Cerebellar nuclear complex (tissue), 1 donor: ENCODE measurements at places on chromosomes 13 and 19.

GRCh38 chr13:44591316-44591715, 15.2 kb upstream of the TSC22D1 start:
- DNase-seq = no peak

- DNase-seq = no peak
These were observed 11.4 kb downstream of the NDFIP2 start for GRCh38 chr13:79492313-79492798.

GRCh38 chr13:94154367-94154766, 325.1 kb downstream of the DCT start:
- no peak for DNase-seq

DNA sequence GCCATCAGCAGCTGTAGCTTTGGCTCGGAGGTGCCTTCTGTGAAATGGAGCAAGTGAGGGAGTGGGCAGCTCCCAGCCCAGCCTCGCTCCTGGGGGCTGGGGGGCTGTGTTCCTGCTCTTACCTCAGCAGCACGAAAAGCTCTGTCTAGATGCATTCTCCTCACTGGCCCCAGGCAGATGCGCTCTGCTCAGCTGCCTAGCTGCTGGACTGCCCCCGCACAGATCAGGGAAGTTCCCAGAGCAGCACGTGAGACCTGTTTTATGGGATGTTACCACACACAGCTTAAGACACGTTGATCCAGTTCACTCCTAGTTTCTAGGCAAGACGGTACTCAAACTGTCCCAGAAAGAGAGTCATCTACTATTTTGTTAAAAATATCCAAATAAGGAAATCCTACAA, 13.6 kb downstream of the LCP1 start:
- no peak for DNase-seq

DNA sequence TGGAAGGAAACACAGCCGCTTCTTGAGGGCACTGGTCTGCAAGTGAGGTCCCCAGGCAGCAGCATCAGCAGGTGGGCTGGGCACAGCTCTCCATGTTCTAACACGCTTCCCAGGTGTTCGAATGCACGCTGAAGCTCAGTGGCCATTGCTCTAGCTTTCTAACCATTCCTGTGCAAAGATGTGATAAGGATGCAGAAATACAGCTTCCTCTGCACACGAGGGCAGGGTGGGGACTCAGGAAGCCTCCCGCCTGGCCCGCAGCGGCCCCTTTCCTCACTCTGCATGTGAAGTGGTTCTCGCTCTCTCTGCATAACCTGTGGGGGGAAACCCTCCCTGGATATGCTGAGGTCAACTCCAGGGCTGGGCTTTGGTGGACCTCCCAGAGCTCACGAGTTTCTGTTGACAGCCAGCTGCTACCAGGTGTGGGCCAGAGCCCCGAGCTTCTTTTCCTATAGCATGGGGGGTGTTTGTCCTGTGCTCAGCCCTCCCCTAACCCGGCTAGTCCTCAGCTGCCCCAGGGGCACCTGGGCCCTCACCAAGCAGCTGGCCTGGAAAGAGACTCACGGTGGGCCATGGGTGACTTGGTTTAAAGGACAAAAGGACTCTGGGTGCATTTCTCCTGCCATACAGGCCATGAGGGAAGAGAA, 168.2 kb downstream of the TEX29 start:
- DNase-seq = no peak

- no peak for DNase-seq
These were observed 34.3 kb downstream of the NAA16 start for GRCh38 chr13:41345165-41345913.

DNA sequence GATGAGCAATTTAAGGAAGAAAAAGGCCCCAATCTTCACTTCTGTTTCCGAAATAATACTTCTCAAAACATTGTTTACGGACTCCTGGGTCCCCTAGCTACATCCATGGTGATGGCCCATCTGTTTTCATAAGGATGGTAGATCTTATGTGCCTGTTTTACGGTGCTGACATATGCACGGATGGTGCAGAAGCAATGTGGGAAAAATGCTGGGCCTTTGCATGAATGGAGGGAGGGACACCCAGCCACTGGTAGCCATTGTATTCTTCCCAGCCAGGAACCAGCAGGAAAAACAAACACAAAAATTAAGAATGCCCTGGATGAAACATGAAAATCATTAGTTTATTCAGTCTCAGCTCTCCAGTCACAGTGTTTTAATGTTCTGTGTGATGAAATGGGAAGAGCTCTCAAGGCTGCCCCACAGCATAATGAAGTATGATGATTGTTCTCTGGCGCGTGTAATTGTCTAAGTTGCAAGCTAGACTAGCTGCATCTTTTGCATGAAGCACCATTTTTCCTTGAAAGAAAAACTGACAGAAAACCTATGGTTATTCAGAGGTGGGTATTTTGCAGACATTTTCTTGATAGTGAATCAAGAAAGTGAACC, 1201.1 kb upstream of the SLC10A2 start:
- DNase-seq = no peak

DNA sequence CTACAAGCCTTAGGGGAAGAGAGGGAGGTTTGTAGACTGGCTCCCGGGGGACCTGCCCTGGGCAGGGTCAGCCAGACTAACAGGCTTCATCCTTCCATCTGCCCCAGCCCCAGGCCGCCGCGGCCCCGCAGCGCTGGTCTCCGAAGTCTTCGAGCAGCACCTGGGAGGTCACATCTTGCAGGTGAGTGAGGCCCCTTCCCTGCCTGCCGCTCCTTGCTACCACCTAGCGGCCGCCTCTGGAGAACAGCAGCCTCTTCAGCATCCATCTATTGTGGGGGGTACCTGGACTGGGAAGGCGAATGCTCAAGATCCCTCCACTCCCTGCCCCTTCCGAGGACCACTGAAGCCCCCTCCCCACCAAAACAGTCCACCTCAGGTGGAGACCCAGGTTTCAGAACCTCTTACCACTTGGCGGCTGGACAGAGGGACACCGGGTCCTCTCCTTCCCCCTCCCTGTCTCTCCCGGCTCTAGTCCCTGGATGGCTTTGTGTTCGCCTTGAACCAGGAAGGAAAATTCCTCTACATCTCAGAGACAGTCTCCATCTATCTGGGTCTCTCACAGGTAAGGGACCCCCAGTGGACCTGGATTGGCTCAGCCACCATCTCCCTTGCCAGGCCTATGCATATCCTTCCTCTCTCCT, 12.7 kb downstream of the NPAS1 start:
- peak; percentile 30 for DNase-seq

DNA sequence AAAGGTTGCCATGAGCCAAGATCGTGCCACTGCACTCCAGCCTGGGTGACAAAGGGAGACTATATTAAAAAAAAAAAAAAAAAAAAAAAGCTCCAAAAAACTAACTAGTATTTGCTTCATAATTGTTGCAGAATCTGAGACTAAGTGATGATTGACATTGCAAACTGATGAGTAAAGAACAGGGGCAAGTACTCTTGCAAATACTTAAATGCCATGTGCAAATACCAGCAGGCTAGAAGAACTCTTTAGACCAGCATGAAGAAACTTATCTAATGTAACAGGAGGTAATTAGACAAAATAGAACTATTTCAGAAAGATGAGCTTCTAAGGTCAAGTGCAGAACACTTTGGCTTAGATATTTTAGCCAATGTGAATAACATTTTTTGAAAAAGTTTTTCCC, 1368.1 kb downstream of the EFNB2 start:
- DNase-seq = no peak

DNA sequence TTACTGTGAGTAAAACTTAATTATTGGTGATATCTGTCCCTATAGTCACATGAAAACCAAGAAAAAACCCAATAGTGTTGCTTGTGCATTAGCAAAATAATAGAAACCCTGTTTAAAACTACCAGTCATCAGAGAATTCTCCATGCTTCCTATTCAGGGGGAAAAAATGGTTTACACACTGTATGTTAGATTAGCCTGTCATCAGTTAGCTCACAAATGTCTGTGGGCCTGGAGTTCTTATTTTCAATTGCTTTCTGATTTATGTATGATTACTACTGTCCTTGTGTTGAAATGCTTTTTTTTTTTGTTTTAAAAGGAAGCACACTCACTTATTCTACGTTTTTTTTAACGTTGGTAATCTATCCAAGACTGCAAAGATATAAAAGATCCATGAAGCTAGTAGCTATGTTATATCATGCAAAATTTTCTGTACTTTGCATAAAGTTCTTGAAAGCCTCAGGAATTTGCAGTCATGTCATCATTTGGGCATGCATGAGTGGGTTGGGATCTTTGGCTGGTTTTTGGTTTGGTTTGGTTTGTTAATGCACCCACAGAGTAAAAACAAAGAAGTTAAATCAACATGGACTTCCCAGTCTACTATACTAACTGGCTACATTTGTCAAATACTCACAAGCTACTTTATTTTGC, 25.9 kb downstream of the RXFP2 start:
- DNase-seq = no peak

DNA sequence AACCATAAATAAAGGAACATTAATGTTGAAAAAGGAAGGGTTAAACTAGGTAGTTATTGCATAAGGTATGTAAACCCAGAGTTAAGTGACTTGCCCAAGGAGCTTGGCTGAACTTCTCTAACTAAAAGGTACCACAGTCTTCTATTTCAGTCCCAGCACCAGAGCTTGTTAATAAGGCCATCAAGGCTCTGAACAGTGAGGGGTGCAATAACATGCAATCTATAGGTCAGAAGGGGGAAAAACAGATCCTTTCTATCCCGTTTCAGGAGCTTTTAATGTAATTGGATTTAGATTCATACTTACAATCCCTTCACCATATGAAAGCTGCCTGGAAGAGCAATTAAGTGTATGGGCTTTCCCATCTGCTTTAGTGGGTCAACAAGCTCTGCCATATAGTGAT, 441.5 kb upstream of the SPRY2 start:
- no peak for DNase-seq

- no peak for DNase-seq
These were observed 29.0 kb upstream of the MIER2 start for GRCh38 chr19:373391-374182.

DNA sequence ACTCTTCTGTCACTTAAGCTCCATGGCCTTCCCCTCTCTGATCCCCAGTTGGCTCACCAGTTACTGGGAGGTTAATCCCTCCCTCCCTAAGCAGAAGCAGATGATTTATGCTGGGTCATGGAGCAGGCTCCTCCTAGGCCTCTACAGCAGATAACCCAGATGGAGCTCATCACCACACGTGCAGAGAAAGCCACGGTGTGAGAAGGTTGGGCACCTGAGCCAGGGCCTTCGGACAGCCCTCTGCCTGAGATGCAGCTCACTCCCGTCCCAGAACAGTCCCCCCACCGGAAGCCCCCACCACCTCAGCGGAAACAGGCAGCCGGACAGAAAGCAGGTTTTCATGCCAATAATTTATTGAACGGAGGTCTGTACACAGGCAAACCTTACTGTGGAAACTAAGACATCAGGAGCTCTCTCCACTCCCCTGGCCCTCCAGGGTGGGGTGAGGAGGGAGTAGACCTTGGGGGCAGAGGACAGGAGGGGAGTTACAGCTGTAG, 9.8 kb downstream of the ZNF526 start:
- no peak for DNase-seq

- peak; percentile 41 for DNase-seq
These were observed 182.0 kb upstream of the SERP2 start for GRCh38 chr13:44191504-44192171.

DNA sequence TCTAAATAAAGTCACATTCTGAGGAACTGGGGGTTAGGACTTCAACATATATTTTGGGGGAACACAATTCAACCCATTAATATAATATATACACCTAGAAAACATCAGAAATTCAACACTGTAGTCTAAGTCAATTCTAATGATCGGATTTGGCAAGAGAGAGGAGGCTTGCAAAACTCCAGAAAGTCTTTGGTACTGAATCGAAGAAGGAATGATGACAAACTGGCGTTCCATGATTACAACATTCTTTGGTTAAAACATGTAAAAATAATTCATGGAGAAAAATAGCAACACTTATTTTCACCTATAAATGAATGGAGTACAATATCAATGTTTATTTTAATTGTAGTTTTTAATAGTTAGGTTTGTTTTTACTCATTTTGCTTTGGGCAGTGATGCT, 62.4 kb downstream of the MBNL2 start:
- DNase-seq = no peak

DNA sequence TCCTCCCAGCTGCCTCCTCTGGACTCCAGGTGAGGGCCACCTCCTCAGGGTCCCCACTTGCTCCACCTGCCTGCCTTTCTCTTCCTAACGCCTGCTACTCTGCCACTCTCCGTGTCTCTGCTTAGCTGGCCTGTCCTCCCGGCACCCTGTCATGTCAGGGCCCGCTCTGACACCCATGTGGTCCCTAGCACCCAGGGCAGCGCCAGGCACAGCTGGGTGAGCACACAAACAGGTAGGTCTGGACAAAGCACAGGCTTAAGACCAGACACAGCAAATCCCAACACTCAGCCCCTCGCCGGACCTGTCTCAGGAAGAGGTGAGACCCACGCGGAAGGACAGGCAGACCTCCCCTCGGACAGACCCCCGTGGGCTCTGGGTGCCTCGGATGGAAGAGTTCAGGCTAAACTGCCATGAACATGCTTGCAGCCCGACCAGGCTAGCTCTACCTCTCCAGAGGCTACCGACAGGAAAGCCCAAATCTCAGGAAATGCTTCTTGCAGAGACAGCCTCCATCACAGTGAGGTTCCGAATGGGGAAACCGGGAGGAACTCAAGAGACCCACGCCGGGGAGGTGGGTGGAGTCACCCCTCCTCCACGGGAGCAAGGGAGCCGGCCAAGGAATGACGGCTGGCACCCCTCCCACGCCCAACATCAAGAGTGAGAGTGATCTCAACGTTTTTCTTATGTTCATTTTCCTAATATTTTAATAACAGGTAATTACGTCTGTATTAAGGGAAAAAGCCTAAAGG, 12.5 kb downstream of the ZNF787 start:
- DNase-seq = no peak

DNA sequence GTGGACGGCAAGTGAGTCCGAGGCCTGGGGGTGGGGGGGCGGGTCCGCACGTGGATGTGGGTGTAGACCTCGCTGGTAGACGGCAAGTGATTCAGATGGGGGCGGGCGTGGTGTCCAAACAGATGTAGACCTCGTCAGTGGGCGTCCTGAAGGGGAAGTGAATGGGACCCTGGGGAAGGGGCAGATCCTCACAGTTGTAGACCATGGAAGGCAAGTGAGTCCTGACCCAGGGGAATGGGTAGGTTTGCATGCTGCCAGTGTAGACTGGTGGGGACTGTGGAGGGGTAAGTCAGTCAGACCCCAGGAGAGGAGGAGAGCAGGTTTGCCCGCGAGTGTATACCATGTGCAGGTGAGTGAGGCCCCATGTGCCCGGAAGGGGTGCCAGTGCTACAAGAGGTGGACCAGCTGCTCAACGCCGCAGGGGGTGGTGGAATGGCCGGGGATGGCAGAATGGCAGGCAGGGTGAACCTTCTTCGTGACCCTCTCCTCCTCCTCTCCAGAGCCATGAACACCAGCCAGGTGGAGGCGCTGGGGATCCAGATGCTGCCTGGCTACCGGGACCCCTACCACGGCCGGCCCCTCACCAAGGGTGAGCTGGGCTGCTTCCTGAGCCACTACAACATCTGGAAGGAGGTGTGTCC, 22.1 kb downstream of the COLGALT1 start:
- no peak for DNase-seq

DNA sequence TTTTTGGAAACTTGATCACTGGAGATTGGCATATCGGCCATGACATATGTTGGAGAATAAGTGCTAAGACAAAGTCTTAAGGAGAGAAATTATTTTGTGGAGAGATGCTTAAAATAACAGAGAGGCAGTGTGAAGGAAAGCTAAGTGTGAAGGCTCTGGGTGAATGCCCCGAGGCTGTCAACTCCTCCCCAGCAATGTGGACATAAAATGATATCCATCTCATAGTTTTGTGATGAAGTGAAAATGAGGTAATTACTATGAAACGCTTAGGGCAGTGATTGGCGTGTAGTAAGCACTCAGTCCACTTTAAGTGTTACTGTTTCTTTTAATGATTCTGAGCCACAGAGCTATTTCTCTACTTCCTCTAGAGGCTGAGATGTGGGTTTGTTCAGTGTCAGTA, 195.8 kb upstream of the KLF12 start:
- no peak for DNase-seq

- DNase-seq = no peak
These were observed 215.1 kb upstream of the SPRY2 start for GRCh38 chr13:80555796-80556678.
